ENCODE measurements at places on chromosomes 4 and X.

DNA sequence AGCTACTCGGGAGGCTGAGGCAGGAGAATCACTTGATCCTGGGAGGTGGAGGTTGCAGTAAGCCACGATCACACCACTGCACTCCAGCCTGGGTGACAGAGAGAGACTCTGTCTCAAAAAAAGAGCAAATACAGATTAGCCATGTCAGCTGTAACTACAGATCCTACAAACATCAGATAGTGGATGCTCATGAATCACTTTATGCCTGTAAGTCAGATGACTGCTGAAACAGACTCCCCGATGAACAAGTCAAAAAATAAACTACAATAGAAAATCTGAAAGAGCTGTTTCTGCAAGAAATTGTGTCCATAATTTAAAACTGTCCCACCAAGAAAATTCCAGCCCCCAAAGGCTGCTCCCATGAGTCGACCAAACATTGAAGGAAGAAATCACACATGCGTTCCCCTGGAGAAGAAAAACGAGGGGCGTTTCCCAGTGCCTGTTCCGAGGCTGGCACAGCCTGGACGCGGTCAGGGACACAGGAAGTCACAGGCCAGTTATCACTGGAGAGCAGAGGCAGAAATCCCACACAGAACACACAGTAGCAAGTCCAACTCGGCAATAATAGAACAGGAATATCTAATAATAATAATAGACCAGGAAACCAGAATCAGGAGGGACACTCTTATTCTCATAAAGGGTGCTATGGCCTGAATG, 30.0 kb upstream of the GTPBP6 start:
- no peak for DNase-seq

GRCh38 chr4:168794092-168794707, 215.9 kb downstream of the CBR4 start:
- DNase-seq: no peak

GRCh38 chr4:185932491-185932890, 120.5 kb upstream of the SORBS2 start:
- DNase-seq: peak; percentile 76

DNA sequence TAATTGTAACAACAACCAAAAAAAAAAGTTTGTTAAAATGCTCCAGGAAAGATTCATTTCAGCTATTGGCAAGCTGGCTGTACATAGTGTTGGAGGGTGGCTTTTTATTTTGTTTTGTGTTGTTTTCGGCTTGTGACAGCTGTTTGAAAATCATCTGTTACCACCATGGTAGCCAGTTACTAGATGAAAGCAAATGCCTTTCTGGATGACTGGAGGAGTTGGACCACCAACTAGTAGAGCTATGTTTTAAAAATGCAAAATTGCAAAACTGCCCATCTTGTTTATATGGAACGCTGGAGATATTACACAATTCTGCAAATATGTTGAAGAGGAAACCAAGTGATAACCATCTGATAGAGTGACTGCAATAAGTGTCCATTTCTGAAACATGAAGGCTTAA, 53.2 kb upstream of the TNIP3 start:
- DNase-seq: no peak

GRCh38 chrX:576904-577560, 53.6 kb upstream of the SHOX start:
- DNase-seq: no peak

DNA sequence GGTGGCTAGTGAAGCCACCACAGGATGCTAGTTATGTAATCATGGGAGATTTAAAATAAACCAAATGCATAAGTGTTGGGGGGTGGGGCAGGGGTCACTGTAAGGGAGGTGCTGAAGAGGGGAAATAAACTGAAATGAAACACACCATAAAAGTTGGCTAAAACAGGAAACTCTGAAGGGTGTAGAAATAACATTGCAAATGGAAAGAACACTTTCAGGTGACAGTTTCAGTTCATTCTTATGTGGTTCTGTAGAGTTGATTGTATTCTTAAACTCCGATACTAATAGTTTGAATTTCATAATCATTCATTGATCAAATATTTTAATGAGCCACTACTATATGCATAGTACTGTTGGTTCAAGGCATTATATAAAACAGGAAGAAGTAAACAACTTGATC, 80.1 kb downstream of the HDAC8 start:
- DNase-seq: no peak

- DNase-seq: no peak
These were observed 15.7 kb upstream of the MAGEA10 start for GRCh38 chrX:152154050-152154449.

GRCh38 chrX:57595381-57595811, 3.6 kb downstream of the ZXDB start:
- no peak for DNase-seq

DNA sequence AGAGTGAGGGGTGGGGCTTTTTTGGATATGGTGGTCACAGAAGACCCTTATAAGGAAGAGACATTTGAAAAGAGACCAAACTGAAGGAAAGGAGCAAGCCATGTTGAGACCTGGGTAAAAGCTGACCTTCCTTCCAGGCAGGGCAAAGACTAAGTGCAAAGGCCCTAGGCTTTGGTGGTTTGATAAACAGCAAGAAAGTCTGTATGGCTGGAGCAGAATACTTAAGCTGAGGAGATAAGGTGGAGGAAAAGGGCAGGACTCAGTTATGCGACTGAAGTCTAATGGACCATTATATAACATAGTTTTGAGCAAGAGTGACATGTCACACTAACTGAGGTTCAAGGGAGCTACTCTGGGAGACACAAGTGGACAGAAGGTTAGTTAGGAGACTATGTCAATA, 20.0 kb downstream of the SH3RF1 start:
- no peak for DNase-seq

GRCh38 chr4:183072176-183072575, 26.9 kb upstream of the WWC2 start:
- no peak for DNase-seq

DNA sequence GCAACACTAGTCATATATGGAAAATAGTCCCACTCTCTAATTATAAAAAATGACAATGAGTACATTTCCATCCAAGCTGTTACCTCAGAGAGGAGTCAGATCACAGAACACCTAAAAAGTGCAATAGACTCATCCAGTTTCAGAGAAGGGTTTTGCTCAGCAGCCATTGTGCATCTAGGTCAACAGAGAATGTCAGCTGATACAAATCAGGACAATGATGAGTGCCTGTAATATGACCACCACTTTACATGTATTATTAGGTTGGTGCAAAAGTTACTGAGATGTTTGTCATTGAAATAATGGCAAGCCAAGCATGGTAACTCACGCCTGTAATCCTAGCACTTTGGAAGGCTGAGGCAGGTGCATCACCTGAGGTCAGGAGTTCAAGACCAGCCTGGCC, 164.1 kb upstream of the TTC29 start:
- no peak for DNase-seq

DNA sequence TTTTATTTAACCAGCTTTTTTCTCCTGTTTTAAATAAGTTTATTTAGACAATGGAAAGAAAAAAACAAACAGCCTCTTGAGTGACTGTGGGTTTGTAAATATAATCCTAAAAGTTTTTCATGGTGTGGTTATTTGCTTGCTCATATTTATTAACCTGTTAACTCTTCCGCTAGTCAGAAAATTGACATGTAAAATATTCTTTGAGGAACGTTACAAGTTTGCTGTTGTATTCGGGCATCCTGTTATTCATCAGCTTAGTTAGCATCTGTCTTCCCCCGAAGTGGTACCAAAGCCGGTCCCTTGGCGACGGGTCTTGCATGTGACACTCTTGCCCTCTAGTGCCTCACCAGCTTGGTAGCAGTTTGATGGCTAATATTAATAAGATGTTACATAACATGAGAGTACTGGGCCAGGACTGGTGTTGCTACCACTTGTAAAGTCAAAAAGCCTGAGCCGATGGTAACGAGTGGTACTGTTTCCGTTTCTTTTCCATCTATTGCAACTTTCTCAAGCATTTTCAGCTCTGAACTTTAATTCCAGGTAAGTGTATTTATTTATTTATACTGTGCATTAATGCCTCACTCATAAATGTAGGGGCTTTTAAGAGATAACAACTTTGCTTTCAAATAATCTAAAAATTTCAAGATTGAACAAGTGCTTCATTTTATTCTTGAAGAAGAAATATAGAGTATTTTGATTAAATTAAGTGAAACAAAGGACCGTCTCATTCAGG, at the start of gene NDST3:
NDST3 (plus strand) TSS at position 434 of the 733 bp plus-strand sequence. CDS start 19,425 bp downstream, outside the sequence.
- DNase-seq: peak; percentile 17

DNA sequence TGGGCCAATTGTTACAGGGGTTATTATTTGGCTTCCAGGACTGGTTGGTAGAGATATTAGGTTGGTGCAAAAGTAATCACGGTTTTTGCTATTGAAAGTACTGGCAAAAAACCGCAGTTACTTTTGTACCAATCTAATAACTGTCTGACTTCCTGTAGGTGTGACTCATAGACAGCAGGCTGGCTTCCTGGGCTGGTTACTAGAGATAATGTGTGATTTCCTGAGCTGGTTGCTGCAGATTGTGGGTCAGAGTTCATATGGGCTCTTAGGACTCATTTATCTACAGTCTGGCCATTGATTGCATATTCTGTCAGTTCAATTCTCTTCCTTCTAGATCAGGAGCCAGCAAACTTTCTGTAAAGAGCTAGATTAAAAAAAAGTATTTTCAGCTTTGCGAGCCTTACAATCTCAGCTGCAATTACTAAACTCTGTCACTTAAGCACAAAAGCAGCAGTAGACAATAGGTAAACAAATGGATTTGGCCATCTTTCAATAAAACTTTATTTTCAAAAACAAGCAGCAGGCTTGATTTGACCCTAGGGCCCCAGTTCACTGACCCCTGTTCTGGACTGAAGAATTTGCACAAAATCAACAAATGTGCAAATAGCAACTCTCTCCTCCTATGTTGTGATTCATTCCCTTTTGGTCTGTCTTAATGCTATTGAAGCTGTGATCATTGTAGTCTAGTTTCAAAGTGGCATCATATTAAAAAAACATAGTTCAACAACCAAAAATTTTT, 50.8 kb upstream of the BOD1L1 start:
- DNase-seq: no peak

- no peak for DNase-seq
These were observed 58.9 kb downstream of the NAF1 start for GRCh38 chr4:163107754-163108153.

GRCh38 chrX:53678667-53679066, 7.9 kb downstream of the HUWE1 start:
- DNase-seq: no peak

GRCh38 chr4:38009421-38009820, 49.2 kb downstream of the PTTG2 start:
- no peak for DNase-seq

DNA sequence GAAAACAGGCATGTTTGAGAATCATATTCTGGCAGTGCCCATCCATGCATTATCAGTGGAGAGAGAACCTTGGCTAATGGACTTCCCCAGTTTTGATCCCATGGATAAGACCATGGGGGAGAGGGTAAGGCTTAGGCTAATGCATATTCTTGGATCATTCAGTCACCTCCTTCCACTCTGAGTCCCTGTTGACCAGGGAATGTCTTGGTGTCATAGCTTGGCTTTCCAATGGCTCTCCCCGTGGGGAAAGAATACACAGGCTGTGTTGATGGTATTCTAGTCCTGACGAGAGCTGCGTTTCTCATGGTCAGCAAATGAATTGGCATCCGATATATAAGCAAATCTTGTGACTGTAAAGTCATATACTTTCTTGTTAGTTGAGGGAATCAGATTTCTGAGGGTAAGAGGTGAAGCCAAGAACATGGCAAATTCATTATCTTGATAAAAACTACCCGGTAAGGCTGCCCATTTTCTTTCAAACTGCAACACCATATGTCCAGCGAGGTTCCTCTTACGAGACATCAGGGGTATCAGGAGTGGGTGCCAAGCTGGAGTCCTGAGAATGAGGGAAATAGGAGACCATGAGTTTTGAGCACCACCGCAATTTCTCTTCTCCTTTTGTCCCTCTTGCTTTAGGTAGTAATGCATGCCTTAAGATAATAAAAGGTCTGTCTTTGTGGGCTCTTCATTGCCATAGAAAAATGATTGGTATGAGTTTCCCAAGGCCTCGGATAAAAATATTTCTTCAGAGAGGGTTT, 18.0 kb downstream of the RHOH start:
- no peak for DNase-seq

- no peak for DNase-seq
These were observed 114.5 kb downstream of the COL4A6 start for GRCh38 chrX:108323751-108324150.

DNA sequence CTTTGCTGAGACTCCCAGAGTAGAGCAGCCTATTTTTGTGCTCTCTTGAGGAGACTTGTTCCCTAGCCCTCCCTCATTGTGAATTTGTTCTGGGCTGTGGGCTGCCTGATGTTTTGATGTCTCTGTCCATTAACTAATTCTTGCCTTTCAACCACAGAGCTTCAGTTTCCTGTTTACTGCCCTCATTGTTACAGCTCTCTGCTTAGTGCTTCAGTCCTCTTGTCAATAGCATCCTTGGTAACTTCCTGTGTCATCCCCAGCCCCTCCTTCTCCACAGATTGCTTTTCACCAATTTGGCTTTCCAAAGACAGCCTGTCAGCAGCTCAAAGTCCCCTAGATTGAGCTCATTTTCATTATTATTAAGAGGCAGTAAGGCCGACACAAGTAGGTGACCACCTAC, 69.9 kb downstream of the COX7B2 start:
- no peak for DNase-seq

GRCh38 chr4:140174543-140174942, 20.6 kb upstream of the MAML3 start:
- no peak for DNase-seq

- DNase-seq: no peak
These were observed 265.3 kb downstream of the RCHY1 start for GRCh38 chr4:75248770-75249407.

- DNase-seq: no peak
These were observed 28.3 kb upstream of the TMPRSS11D start for GRCh38 chr4:67912080-67912479.

DNA sequence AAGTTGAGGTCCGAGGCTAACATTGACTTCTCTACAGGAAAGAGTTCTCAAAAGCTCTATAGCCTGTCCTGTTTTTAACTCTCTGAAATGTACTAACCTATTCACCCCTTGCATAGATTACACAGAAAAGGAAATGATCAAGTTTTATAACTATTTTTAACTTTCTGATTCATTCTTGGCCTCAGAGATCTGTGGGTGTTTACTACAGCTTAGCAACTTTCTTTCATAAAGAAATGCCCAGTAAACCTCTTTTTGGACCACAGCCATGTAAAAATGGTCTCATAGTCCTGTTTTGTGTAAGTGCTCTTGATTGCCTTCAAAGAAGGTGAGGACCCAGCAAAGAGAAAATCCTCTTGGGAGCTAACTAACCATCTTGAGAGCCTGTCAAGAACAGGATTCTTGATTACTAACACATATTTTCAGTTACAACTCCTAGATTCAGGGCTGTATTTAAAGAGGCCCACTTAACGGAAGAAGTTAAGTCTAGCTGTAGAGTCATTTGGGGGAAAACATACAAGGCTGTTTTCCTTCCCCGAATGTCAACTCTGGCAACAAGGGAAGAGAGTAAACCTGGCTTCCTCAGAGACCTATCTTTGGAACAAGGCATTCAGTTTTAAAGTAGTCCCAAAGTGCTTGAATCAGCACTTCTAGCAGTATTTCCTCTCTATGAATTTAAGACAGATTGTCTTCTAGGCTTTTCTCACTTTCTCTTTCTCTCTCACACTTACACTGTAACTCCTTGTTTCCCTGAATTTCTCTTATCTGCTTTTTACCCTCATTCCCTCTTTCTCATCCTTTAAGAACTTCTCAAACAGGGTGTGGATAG, 78.2 kb downstream of the IL21 start:
- DNase-seq: no peak

- DNase-seq: no peak
These were observed 16.9 kb downstream of the CD99 start for GRCh38 chrX:2708021-2708420.

Measured in smooth muscle cell of the brain vasculature (primary cell).